ENCODE measurements at places on chromosomes 6 and 20.
A peak's percentile ranks its signal among the peaks of the same experiment; 100 is the strongest.

DNA sequence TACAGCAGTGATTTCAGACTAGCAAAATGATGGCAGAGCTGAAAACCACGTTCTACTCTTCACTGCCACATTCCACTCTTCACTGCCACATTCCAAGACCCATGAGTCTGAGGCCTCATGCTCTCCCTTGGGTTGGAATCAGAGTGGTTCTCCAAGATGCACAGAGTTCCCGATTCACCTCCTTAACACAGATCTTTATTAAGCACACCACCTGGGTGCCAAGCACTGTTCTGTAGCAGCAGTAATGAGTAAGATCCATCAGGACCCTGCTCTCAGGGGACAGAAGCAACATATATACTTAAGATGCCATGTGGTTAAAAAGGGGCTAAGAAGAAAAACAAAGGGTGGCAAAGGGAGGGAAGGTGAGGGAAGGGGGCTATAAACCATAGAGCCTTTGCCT lies 26.9 kb downstream of the TSHZ2 start:
- DNase-seq = no peak

DNA sequence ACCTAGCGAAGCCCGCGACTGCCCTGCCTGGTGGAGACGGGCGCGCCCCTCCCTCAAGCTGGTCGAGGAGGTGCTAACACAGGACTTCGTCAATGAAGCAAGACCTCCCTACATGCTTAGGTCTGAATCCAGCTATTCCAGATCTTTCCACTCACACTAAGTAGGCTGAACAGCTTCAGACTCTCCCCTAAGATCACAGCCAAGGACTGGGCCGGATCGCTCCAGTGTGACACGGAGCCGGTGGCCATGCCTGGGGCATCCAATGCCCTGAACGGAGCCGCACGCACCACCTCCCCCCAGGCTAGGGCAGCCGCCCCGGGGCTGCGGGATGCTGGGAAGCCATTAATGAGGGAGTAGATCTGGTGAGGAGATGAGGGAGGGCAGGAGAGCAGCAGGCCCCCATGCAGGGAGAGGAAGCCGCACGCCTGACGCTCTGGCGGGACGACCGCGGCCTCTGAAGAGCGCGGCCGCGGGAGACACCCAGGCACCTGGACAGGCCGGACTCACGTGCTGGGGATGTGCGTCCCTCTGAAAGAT lies 200.0 kb downstream of the WDR27 start:
- no peak for DNase-seq

DNA sequence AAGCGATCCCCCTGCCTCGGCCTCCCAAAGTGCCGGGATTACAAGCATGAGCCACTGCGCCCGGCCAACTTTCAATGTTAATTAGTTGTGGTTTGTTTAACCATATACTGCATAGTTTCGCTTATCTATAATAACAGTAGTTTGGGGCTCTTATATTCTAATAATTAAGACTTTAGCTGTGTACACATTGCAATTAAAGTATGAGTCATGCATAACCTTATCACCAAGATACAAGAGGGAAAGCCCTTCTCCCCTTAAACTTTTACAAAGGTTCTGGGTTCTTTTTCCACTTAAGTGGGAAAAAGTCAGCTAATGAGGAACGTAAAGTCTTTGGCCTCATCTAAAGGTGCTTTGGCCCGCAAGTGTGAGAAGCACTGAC lies 3.2 kb upstream of the MCCD1 start:
- DNase-seq = no peak

- no peak for DNase-seq
Measured at GRCh38 chr20:58536289-58536688, 21.1 kb upstream of the APCDD1L start.

DNA sequence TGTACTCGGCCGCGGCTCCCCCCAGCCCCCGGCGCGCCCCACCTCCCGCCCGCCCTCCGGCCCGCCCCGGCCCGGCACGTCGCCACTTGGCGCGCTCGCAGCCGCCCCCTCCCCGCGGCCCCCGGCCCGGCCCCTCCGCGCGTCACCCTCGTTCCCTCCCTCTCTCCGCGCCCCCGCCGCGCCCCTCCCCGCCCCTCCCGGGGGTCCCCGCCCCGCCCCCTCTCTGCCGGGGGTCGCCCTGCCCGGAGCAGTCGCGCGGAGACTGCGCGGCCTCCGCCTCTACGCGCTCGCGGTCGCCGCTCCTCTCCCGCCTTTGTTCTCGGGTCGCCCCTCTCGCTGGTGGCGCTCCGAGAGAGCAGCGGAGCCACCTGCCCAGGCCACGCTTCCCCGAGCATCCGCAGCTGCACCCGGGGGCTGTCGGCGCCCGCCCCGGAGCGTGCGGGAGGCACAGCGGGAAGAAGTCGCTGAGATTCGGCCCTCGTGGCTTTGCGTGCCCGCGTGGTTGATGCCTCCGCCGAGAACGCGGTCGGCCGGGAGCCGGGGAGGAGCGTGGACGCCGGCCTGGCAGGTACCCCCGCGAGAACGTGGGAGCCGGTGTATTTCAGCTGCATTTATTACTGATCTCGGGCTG lies at the start of gene PHF10:
Gene PHF10 (minus strand): TSS at position 7 of the 631 bp plus-strand sequence. CDS start 569 bp downstream, outside the sequence.
- DNase-seq = peak; percentile 69

- DNase-seq = no peak
Measured at GRCh38 chr6:105819745-105820144, 266.4 kb upstream of the PRDM1 start.

GRCh38 chr6:122035173-122035572 lies 364.3 kb upstream of the HSF2 start:
- no peak for DNase-seq

DNA sequence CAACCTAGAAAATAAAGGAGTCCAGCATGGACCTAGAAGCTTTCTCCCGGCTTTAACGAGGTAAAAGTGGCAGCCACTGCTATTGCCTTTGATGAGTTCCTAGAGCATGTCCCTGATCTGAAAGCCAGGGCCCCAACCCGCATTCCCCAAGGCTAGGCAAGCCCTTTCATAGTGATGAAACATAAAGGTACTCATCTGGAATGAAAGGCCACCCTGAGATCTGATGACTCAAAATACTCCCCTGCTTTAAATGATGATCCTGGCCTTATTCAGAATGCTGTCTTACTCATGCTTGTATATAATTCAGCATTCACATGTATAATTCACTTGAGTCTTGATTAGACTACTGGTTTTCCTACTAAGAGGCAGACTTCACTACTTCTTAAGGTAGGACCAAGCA lies 21.3 kb downstream of the TTPAL start:
- DNase-seq = no peak

DNA sequence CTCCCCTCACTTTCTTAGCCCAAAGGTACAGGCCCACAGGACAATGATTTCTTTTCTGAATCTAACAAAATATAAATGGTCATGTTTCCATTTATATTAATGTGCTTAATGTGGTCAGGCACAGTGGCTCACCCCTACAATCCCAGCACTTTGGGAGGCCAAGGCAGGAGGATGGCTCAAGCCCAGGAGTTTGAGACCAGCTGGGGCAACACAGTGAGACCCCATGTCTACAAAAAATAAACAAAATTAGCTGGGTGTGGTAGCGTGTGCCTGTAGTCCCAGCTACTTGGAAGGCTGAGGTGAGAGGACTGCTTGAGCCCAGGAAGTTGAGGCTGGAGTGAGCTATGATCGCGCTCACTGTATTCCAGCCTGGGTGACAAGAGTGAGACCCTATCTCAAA lies 77.2 kb upstream of the TULP1 start:
- DNase-seq = no peak

- DNase-seq = no peak
Measured at GRCh38 chr6:64299176-64299575, 663.6 kb downstream of the PHF3 start.

DNA sequence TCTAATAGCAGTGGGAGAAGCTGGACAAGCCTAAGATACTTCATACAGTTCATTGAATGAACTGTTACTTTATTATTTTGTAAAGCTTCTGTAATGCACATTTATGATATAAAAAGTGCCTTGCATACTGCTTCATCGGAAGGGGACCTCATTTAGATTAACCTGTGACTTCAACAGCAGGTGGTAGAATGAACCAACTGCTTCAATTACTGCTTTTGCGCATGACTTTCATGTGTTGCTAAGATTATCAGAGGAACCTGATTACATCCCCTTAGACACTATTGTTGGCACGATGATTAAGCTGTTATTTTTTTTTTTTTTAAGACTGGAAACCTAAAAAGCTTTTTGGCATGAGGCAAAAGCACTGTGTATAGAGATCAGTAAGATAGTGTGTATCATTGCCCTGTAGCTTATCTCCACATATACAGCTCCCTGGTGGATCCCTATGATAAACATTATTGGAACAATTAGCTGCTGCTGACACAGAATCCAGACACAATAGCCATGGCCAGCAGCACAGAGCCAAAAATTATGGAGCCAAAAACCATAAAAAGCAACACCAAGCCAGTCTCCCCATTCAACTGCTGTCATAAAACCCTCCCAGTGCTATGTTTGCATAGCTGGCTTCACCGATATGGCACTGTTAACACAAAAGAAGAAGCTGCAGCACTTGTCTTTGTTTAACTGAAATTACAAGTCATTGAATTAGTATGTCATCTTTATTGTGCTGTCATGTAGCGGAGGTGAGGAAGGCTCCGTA lies 731.6 kb upstream of the MMS22L start:
- peak; percentile 83 for DNase-seq

DNA sequence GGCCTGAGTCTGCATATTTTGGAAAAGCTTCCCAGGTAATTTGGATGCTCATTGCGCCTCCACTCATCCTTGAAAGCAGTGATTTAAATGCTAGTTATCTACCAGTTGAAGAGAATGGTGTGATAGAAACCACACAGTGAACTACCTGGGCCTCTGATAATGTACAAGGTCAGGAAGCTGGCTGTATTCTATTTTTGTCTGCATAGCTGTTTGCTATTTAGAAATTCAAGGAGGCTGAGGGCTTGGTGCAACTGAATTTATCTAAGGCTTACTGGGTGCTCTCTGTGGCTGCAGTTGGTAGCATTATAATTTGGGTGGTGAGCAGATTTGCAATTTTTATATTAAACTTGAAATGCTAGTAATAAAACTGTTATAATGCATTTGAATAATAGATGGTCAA lies 245.6 kb downstream of the KIF16B start:
- DNase-seq = no peak

DNA sequence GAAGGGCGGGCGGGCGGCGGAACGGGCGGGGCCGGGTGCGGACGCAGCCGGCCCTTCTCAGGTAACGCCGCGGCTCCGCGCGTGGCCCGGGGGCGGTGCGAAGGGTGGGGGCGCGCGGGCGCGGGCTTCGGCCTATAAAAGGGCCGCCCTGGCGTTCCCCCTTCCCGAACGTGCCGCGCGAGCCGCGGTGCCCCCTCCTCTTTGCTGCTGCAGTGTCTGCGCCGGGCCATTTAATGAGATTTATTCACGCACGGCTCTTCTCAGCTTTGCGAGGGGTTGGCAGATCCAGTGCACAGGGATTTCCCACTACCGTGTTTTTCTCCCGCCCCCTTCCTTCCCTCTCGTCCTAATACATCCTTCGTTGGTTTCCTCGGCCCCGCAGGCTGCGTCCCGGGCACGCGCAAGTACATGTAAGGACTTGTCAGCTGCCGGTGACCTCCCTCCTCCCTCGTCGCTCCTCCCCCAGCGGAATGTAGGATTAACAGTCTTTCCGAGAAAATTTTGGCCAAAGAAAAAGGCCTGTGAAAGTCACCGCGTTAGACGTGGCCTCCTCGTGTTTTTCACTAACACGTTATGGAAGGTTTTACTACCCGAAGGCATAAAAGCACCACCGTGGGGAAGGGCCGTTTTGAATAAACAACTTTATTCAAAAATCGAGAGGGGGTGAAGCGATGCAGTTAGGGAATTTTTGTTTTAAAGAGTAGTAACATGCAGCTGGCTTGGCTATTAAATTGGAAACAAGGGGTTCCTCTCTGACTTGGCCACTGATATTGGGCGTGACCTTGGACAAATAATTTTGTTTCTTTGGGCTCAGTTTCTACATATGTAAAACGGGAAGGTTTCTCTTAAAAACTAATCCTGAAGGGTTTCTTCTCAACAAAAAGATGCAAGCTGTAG lies 966 bp upstream of the REV3L start:
- peak; percentile 92 for DNase-seq

GRCh38 chr20:18717062-18717461 lies 96.5 kb upstream of the SCP2D1 start:
- no peak for DNase-seq

DNA sequence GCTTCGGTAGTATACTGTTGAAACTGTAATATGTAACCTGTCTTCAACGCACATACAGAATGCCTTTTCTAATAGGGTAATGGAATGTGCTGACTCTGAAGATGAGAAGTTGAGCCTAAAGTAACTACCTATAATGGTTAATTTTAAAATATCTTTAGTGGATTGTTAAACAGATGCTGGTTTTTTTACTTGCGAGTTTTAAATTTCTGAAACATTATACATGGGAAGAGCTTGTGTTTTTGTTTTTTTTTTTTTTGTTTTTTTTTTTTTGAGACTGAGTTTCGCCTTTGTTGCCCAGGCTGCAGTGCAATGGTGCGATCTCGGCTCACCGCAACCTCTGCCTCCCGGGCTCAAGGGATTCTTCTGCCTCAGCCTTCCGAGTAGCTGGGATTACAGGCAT lies 166.9 kb downstream of the JARID2 start:
- DNase-seq = no peak

GRCh38 chr6:148521586-148521985 lies 178.9 kb downstream of the SASH1 start:
- DNase-seq = no peak

DNA sequence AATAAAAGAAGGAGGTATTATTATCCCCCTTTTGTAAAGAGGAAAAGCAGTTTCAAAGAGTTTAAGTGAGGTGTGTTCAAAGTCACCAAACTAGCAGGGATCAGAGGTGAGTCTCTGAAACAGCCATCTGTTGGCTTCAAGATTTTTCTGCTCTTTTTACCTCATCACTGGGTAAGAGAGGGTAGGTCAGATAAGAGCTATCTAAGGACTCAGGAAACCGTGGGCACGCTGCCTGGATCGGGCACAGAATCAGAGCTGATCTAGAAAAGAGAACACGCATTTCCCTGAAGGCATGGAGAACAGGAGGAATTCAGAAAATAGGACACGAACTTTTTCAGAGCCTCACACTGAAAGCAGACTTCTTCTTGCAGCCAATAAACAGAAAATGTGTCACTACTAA lies 65.8 kb upstream of the LY86 start:
- no peak for DNase-seq

DNA sequence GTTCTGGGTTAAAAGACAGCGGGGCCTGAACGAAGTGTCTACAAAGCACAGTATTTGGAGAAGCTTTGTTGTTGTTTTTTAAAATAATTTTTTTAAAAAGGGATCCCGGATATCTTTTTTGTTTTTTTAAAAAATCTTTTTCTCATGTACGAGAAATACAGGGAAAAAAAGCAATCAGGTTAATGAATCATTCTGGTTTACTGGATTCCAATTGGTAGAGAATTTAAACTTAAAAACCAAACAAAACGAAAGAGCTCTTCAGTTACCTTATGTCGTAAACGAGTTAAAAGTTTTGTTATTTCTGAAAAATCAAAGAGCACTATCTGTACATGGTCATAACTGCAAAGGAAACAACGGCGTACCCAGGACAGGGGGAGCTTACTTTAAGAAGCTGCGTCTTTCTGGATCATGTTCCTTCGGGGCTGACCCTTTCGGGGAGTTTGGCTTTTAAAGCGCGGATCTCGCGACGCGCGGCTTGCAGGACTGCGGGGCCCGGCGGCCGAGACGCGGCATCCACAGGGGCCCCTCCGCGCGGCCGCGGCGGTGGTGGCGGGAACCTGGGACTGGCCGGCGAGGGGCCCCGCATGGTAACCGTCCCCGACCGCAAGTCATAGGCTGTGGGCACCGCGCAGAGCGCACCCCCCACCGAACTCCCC lies 927 bp downstream of the IL20RA start:
- DNase-seq = peak; percentile 34

- DNase-seq = no peak
Measured at GRCh38 chr20:32271620-32272019, 5.8 kb upstream of the KIF3B start.

All from NCI-H2081 (cell line).